ENCODE measurements at places on chromosomes 11 and 22.

DNA sequence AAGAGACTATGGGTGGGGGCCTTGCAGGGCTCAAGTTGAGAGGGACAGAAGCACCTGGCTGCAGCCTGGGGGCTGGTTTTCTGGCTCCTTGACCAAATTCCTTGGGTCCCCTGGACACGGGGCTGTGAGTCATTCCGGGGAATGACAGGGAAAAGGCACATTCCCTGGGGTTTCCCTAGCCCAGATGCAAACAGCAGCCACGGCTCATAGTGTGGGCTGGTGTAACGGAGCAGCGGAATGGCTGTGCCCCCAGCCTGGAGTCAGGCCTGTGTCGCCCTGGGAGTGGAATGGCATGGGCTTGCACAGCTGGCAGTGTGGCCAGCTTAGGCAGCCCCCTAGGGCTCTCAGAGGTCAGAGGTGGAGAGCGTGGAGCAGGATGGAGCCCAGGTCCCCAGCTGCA is 77.6 kb upstream of the KCNQ1OT1 start:
- DNase-seq: no peak

DNA sequence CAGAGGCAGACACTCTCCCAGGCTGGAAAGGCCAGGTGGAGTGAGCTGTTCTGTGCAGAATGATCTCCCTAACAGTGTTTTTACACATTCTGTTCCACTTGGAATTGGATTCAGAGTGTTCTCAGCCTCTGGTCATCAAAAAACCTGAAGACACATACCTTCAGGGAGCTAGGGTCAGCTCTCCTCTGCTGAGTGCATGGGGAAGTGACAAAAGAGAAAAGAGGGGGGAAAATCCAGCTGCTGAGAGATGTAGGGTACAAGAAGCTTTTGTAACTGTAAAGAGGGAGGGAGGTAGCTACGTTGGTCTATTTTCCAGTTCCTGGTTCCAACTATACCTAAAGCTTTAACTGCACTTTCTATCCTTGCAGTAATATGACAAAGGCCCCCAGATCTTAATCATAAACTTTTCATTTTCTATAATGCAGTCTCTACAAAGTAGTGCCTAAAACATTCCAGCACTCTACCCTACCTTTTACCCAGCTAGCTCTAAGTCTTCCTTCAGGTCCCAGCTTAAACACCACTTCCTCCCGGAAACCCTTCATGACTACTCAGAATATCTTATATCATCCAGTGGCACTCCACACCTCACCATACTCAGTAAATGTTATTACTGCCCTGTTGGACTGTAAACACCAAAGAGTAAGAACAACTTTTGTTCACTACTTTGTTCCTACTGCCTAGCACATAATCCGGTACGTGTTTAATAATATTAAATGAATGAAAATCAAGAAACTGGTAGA is 9.2 kb downstream of the MAPK1 start:
- no peak for DNase-seq

- DNase-seq: no peak
These were observed 215.1 kb upstream of the BLID start for GRCh38 chr11:122331079-122331478.

GRCh38 chr11:116454020-116454645 is 318.7 kb downstream of the BUD13 start:
- DNase-seq: no peak

DNA sequence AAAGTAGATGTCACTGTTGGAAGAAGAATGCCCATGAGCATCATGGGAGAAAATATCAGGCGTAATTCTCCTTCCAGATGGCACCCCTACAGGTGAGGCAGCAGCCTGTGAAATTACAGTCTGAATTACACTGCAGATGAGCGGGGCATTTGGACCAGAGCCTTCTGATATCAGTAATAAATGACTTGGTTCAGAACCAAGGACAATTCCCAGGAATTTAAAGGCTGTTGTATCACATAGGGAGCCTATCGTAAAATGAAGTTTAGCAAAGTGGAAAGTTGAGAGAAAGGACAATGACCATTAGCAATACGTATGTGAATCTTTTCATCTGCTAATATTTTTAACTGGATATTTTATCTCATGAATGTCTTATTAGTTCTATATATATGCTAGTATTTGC is 61.3 kb downstream of the PRMT3 start:
- no peak for DNase-seq
